Activated T-cell treated with anti-CD3 and anti-CD28 coated beads, Interleukin-2, amount 50 U/mL, for 1 hour (primary cell): ENCODE measurements at places on chromosomes 2 and 18.

DNA sequence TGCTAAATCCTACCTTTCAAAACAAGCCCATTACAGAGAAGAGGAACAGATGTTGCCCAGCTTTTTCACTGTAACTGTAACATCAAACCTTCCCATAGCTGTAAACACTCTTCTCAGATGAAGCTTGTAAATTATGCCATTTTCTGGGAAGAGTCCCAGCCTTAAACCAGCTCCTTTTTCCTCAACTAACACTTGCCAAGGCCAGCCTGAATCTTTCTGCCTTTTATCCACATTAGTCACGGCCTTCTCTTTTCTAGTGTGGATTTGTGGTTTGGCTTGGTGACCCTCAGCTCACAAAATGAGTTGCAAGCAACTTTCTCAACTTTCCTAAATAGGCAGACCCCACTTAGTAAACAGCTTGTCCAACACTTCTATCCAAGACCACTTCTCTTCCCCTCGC lies 90.2 kb downstream of the CABLES1 start:
- DNase-seq = no peak

DNA sequence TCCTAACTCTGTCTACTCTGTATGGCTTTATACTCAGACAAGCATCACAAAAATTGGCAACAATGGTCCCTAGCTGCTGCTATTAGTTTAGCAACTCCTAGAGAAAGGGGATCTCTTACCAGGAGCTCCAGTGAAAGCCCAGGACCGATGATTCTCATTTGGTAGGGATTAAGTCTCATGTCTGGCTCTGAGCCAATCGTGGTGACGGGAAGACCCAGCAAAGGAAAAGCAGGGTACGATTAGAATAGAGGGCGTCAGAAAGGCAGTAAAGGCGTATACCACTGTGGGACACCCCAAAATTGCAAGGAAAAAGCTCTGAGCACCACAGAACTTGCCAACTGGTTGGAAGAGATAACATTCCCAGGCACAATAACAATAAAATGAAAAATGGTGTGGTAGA lies 129.5 kb downstream of the MTCL1 start:
- no peak for DNase-seq

- DNase-seq = no peak
Observed at GRCh38 chr2:47236503-47237215, 81.6 kb upstream of the STPG4 start.

GRCh38 chr2:221423210-221423804 lies 148.8 kb downstream of the EPHA4 start:
- no peak for DNase-seq

DNA sequence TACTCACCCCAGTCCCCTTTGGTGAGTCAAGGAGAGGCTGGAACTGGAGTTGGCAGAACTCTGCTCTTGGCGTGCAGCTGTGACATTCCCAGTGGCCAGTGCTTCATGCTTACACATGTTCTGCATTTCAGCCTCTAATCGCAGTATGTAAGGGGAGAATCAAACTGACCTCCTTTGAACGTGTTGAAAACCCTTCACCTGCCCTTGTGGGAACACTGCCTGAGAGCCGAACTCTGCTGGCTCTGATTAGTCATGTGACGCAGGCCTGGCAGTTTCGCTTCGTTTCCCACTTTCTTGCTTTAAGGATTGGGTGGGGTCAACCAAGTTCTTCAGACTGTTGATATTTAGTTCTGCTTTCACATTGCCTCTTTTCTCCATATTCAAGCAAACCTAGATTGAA lies 173.8 kb upstream of the BCL2L11 start:
- no peak for DNase-seq

GRCh38 chr2:33304032-33304864 lies 172.2 kb upstream of the RASGRP3 start:
- no peak for DNase-seq

GRCh38 chr2:101150306-101151145 lies 656 bp downstream of the TBC1D8 start:
- DNase-seq = peak; percentile 42
